ENCODE measurements at places on chromosomes 1 and 21.

DNA sequence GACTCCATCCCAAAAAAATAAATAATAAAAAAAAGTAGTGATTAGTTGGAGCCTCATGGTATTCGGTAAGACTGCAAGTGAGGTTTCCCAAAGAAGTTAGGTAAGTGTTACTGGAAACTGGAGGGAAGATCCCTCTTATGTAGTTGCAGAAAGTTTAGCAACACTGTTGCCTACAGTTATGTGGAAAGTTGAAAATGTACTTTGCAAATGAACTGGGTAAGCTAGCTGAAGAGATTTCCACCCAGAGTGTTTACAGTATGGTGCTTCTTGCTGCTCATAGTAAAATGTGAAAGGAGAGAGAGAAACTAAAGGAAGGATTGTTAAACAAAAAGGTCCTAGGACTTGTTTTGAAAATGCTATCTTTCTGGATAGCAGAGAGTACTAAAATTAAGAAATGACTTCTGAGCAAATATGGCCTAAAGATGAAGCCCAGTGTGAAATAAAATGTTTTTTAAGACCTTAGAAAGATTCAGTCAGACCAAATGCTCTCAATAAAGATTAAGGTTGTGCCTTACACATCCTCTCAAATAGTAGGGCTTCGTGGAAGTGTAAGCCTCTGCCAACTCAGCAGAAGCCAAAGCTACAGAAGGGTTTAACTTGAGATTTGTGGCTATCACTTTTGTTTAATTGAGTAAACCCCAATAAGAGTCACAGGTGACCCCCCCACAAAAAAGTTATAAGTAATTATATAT lies 31.5 kb downstream of the RPS6KC1 start:
- DNase-seq: no peak

DNA sequence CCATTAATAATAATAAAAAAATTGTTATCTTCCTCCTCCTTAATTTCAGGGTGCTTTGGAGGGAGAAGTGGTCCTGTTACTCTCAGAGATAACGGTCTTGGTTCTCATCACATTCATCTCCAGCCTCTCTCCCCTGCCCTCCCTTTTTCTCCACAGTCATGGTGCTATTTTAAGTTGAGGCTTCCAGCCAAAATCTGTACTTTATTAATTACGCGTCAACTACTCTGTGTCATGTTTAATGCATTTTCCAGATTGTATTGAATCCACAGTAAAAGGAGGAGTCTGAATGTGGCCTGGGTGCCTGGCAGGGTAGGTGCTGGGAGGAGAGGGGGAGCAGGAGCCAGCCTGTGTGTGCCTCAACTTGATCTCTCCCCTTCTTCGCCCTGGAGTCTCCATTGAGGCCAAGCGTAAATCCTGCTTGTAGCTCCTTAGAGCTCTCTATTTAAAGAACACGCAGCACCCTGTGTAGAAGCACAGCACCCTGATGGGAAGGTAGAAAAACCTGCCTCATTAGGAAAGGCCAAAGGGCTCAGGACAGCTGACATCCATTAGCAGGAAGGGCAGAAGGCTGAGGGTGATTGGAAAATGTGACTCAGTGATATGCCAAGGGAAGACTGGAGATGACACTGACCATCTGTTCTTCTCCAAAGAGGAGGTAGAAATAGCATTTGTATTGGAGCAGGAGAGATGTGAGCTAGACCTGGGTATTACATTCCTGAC lies 82.4 kb downstream of the PLXNA2 start:
- no peak for DNase-seq

- DNase-seq: no peak
Observed at GRCh38 chr1:173342736-173343135, 134.4 kb upstream of the PRDX6 start.

DNA sequence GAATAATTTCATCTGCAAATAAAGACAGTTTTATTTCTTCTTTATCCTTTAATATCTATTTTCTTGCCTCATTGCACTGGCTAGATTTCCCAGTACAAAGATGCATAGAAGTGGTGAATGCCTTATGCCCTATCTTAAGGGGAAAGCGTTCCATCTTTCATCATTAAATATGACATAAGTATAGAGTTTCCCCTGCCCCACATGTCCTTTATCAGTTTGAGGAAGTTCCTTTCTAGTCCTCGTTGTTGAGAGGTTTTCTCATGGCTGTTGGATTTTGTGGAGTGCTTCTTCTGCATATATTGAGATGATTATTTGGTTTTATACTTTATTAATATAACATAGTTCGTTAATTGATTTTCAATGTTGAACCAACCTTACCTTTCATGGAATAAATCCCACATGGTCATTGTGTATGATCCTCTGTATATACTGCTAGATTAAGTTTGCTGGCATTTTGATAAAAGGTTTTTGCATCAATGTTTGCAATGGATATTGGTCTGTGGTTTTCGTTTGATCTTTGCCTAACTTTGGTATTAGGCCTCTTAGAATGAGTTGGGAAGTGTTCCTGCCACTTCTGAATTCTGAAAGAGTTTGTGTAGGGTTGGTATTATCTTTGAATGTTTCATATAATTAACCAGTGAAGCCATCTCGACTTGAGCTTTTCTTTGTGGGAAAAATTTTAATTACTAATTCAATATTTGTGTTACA lies 15.6 kb downstream of the PRKACB start:
- no peak for DNase-seq

DNA sequence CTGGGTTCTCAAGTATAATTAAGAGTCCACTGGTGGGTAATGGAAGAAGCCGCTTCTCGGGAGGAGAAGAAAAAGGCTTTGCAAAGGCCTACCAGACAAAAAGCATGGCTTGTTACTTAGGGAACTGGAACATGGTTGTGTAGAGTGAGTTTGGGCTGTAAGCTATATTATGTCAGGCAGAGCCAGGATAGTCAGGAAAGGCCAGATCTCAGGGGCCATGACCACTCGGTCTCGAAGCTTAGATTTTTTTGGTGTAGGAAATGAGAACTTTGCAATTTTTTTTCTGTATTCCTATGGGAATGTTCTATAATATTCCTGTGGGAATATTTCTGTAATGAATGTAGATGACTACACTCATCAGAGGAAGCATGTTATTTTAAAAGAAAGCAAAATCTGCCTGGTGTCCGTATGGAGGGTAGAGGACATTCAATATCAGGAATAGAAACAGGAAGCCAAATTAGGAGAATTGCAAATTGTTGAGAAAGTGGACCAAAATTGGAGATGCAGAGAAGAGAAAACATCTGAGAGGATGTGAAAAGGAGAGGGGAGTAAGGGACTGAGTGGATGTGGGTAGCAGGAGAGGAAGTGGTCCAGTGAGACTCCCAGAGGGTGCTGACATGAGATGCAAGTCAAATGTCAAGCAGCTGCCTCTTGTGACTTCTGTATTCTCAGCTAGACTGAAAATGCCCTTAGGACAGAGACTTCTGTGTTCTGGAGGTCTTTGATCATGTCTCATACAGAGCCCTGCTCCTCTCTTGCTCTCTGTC lies 45.2 kb upstream of the HAO2 start:
- no peak for DNase-seq

DNA sequence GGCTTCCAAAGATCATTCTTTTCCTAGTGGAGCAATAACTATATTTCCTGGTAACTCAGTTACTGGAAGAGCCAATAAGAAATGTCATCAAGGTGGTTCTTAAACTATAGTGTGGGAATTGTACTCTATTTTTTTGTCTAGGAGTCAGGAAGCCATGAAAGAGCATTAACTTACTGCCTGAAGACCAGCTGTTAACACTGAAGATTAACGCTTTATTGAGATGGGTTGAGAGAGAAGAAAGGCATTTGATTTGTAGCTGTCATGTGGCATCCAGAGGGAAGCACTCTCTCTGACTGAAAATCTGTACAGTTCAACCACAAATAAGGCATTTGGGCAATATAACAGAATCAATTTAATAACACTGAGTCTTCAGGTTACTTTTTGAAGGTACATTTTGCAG lies 76.0 kb downstream of the DNM3 start:
- no peak for DNase-seq

- DNase-seq: no peak
Observed at GRCh38 chr1:35294809-35295208, 26.3 kb downstream of the ZMYM4 start.

DNA sequence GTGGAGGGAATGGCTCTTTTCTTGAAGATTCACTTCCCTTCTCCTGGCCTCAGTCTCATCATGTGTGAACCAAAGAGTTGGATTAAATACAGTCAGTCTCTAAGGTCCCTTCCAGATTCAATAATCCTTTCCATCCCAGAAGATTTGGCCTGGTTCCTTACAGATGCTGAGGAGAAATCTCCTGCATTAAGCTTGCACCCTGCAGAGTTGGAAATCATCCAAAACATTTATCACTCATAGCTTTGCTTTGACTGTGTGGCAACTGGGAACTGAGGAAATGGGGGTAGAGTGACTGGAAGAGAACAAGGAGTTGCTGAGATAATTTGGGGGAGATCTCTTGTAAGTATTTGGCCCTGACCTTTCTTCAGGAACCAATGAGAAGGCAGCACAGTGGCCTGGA lies 220.5 kb upstream of the SGIP1 start:
- DNase-seq: no peak

DNA sequence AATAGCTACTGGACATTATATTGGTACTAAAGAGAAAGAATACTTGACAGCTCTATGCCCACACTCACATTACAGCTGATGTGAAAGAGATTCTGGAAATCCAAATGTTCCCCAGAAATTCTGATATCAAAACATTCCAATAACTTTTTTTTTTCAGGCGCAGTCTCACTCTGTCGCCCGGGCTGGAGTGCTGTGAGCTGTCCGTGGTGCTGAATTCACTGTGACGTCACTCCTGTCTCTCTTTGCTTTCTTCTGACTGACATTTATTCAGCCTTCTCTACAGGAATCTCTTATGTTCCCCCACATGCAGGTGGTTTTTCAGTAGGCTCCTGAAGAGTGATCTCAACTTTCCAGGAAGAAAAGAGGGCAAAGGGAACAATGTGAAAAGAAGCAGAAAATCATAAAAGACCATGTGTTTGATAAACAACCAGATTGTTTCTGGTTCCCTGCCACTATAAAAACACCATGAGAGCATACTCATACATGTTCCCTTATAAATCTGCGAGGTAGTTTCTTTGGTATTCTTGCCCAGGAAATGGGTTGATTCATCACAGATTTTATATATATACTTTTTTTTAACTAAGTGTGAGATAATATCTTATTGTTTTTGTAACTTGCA lies 6.2 kb downstream of the S100A7A start:
- peak; percentile 74 for DNase-seq

DNA sequence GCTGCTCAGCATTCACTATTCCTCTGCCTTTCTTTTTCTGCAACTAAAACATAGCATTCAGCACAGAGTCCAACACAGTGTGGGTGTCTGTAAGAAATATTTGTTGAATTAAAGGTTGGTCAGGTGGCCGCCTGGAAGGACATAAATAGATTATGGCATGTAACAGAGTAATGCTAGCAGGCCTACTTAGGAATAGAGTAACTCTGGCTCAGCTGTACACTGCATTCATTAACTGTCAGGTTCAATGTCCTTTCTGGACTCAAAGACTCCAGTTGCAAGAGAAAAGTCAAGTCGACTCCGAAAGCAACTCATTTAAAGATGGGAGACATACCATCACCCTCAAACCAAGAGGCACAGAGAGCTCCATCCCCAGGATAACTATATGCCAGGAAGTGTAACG lies 116.0 kb downstream of the LMX1A start:
- no peak for DNase-seq

- DNase-seq: no peak
Observed at GRCh38 chr1:92839442-92839841, 7.6 kb downstream of the RPL5 start.

GRCh38 chr1:199336745-199337640 lies 690.5 kb upstream of the NR5A2 start:
- DNase-seq: no peak

GRCh38 chr1:69878338-69878737 lies 310.6 kb downstream of the LRRC7 start:
- DNase-seq: no peak

GRCh38 chr1:205082431-205082830 lies 1.8 kb downstream of the TMEM81 start:
- no peak for DNase-seq

DNA sequence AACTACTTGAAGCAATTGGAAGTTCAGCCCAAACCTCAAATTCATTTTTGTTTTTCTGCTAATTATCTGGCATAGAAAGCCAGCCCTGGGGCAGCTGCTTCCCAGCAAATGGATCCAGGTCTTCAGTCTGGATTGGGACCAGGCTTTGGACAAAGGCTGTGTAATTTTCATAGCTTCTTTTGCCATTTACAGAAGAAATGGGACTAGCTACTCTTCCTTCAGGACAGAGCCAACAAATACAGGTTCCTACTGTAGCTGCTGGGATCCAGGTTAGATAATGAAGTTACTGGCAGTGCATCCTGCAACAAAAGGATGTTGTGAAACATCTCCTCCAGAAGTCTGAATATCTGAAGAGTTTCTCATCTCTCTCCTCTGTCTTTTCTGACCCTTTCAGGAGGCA lies 171.5 kb upstream of the CAMK1G start:
- no peak for DNase-seq

DNA sequence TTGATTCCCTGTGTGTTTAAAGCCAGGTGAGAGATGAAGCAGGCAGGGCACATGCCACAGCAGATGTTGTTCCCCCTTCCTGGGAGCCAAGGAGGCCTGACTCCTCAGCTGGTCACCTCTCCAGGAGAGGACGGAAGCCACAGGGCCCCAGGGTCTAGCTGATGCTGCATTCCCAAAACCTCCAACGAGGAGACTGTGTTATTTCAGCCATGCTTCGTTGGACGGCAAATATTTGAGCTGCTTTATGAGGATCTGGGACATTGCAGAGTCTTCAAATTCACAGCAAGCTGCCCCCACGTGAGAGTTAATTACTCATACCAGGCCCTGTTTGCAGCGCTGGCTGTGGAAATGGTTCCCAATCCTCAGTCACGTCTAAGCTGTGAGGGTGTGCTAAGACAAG lies 85.3 kb downstream of the CDC7 start:
- no peak for DNase-seq

DNA sequence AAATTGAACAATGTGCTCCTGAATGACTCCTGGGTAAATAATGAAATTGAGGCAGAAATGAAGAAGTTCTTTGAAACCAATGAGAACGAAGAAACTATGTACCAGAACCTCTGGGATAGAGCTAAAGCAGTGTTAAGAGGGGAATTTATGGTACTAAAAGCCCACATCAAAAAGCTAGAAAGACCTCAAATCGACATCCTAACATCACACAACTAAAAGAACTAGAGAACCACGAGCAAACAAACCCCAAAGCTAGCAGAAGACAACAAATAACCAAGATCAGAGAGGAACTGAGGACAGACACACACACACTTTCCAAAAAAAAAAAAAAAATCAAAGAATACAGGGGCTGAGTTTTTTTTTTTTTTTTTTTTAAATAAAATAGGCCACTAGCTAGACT lies 564.2 kb downstream of the SMYD3 start:
- no peak for DNase-seq

All from T47D (cell line).